Stimulated activated CD4-positive, alpha-beta T cell treated with anti-CD3 and anti-CD28 coated beads, Interleukin-4, amount 100 ng/mL, for 48 hours (primary cell): ENCODE measurements at places on chromosomes 5 and 9.
A peak's percentile ranks its signal among the peaks of the same experiment; 100 is the strongest.

- no peak for DNase-seq
These were observed 1383.5 kb downstream of the PTPRD start for GRCh38 chr9:9229269-9229668.

GRCh38 chr5:133384120-133384855 lies 228.1 kb downstream of the FSTL4 start:
- no peak for DNase-seq

- no peak for DNase-seq
These were observed 121.7 kb downstream of the NREP start for GRCh38 chr5:111635151-111635902.

DNA sequence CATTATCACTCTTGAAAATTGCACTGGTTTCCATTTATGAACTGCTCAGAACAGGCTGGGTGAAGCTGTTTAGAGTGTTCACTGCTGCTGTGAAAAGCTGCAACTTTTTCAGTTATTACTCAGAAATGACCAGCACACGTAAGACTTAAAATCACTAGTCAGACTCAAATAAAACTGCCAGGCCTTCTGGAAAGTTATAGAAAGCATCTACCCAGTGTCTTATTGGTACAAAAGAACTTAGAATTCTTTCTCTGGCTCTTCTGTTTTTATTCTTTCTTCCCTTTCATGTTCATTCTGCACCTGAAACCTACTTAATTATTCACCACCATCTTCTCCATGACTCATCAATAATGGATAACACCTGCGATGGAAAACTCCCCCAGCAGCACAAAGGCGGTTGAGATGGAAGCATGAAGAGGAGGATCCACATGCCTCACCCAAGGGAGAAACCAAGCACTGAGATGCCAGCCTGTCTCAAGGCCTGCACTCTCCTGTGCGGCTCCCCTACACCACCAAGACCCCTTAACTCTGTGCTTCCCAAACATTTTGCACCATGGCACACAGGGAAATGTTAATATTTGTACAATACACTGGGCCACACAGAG lies 171.9 kb downstream of the ENTREP1 start:
- no peak for DNase-seq

DNA sequence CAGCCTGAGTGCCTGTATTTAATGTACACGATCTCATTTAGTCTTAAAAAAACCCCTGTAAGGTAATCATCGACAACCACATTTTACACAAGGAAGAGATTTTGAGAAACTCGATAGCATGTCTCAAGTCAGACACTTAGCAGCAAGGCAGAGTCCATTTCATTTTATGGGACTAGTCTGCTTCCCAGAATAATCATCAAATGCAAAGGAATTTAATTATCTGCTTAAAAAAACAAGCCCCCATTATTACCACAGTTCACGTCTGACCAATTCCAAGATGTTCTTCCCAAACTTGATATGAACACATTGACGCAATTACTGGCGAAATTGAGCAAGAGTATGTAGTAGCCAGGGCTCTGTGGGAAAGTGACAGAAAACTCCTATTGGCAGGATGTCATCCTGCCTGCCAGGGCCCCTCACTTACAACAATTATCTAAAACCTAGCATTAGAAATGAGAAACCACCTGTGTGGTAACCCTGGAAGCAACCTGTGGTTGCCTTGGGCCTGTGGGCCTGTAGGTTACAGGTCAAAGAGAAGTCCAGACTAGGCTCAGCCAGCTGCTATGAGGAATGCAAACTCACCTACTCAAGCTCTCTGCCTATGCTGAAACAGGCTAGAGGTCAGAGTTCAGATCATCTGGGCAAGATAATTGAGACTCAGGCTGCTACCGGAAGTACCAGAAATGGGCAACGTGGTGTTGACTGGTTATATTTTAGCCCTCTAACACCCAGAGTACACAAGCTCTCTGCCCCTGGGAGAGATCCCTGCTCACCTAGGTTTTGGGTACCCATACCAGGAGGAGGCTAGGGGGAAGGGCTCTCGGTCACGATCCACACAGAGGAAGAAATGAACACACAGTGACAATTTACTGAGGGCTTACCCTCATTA lies 1.6 kb downstream of the B4GALT1 start:
- DNase-seq, result no peak

DNA sequence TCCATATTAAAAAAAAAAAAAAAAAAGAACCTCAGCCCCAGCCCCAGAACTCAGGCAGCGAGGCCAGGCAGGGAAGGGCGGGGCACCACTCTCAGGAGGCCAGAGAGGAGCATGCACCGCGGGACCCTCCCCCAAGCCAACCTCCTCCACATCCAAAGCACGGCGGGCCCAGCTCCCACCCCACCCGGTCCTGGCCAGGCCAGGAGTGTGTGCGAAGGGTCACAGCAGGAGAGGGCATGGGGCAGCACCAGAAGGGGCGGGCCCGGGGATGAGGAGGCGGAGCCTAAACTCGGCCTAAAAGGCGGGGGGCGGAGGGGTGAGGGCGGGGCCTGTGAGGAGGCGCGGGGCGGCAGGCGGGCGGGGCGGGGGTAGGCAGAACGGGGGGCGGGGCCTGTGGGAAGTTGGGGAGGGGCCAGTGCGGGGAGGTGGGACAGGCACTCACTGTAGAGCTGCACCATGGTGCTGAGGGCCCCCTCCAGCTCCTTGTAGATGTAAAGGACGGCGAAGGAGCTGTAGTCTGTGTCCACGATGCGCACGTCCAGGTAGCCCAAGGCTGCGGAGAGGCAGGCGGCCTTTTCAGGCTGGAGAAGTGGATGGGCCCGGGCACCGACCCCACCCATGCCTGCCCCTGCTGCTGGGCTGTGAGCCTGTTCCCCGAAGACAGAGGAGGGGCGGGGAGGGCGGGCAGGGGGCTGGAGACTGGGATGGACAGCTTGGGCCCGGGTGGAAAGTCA lies 1.2 kb downstream of the LCN15 start:
- DNase-seq, result peak; percentile 60

- no peak for DNase-seq
These were observed 7.6 kb downstream of the CRAT start for GRCh38 chr9:129102791-129103594.

- DNase-seq, result no peak
These were observed 114.8 kb downstream of the GNAQ start for GRCh38 chr9:77916820-77917219.

DNA sequence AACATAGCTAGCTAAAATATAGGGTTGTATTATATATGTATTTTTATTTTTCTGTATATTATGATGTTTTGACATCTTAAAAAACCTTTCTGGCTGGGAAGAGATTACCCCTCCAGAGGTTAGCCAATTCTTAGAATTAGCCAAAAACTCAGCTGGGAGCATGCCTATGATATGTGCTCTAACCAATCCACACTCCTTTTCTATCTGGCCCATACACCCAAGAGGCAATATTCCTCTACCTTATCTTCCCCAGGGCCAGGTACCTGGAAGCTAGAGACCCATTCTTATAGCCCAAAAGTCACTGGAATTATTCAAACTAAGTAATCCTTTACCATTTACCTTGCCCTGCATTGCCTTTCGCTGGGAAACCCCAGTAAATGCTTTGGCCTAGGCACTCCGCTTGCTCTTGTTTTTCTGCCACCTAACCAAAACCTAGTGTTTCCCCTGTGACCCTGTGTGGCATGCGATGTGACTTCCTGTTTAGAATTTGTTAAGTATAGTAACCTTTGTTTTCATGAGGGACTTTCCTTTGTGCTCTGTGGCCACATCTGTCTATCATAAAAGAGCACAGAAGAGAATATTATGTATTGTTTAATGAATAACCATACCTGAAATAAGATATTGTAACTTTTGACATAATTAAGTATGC lies 37.4 kb downstream of the CSNK1G3 start:
- DNase-seq, result no peak

GRCh38 chr5:79973511-79973910 lies 17.6 kb downstream of the MTX3 start:
- DNase-seq, result no peak

- DNase-seq, result no peak
These were observed 201.7 kb downstream of the MEF2C start for GRCh38 chr5:88681211-88681803.
